ENCODE measurements at places on chromosomes 7 and 10.

GRCh38 chr10:6228010-6228511, 25.3 kb downstream of the PFKFB3 start:
- no peak for DNase-seq

DNA sequence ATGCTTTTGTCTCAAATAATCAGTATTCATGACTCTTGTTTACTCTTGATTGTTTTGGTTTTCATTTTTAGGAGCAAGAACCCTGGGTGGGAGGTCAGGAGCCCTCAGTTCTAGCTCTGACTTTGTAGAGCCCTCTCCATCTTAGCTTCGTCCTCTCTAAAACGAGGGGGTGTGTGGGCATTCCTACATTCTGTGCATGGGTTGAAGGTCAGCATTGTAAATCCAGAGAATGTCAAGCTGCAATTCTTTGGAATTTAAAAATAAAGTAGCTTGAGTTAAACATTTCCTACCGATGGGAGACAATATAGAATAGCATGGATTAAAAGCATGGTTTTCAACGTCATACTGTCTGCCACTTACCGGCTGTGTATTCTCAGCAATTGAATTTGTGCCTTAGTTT, 128.3 kb downstream of the PRPF18 start:
- DNase-seq = no peak

- DNase-seq = no peak
Observed at GRCh38 chr10:86258499-86258898, 108.1 kb downstream of the GRID1 start.

DNA sequence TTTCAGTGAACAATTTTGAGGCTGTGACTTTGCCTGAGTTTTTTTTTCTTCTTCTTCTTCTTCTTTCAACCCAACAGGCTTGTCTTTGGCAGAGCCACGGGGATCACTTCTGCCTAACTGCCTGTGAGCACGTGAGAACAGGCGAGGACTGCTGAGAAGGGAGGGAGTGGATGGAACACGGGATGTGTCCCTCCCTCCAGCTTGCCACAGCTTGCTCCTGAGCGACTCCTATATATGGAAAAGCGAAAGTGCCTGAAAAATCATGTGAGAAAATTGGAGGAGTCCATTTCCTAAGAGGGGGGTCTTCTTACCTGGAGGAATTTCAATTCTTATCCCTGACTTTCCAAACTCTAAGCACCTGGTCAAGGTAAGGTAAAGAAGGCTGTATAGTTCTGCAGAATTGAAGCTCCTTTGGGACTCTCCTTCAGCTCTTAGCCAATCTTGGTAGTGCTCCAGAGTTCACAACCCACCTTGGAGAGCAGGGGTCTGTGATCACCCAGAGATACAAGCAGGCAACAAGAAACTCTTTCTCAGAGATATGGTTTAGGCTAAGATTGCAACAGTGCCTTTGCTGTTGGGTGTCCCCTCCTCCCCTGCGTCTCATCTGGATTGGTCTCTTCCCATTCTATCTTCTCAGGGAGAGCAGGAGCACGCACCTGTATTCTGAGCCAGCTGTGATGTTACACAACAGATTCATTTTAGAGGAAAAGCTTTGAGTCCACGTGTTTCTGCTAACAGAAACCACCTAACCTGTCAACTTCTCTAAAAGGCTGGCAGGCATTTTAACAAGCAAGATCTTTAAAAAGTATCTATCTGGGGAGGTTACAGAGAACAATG, at the start of gene MAT1A:
Gene MAT1A, minus strand, starts transcription at position 208 of the 837 bp plus-strand sequence. CDS start 235 bp downstream, outside the sequence.
- no peak for DNase-seq

- DNase-seq = no peak
Observed at GRCh38 chr10:69333205-69333604, 54.9 kb downstream of the HK1 start.

DNA sequence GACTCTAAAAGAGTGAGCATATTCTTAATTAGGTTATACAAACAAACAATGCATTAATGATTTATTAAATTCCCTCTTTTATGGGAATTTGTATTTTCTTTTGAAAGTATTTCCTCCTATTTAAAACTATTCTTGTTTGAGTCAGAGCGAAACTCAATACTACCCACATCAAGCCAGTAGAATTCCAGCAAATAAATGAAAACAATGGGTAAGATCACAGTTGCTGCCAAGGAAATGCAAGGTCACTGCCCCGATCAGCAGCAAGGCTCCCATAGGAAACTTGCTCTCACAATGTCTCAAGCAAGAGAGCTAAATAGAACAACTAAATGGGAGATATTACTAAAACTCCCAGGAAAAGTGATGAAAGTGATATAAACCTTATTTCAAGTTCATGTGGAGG, 206.3 kb downstream of the THSD7A start:
- DNase-seq = no peak

GRCh38 chr7:43112459-43112940, at the start of gene HECW1:
Gene HECW1 (plus strand): TSS chr7:43112647. CDS start chr7:43243906, 131,259 bp downstream.
- no peak for DNase-seq

GRCh38 chr10:125116041-125116649, 44.2 kb downstream of the CTBP2 start:
- no peak for DNase-seq

GRCh38 chr7:3087243-3087755, 43.6 kb upstream of the CARD11 start:
- no peak for DNase-seq

- no peak for DNase-seq
Observed at GRCh38 chr10:64486149-64486548, 964.9 kb downstream of the REEP3 start.

GRCh38 chr7:112112822-112113255, 93.4 kb downstream of the DOCK4 start:
- DNase-seq = no peak

DNA sequence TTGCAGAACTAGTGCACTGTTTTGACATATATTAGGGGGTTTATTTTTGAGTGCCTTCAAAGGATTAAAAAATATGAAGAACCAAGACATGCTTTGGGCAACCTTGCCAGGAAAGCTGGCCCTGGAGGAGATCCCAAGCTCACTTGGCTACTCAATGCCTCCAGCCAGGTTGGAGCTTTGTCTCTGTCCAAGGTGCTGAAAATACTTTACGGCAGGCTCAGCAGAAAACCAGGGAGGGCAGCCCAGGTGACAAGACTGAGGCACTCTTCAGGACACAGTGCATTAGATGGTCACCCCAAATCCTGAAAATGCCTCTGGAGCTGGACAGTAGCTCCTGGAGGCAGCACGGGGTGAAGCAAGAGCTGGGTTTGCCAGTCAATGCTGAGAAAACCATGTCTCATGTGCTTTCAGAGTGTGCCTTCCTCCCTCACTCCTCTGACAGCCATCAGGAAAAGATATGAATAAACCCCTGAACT, 5.8 kb upstream of the KCNH2 start:
- peak; percentile 72 for DNase-seq

- no peak for DNase-seq
Observed at GRCh38 chr10:112713411-112713810, 236.6 kb upstream of the TCF7L2 start.

DNA sequence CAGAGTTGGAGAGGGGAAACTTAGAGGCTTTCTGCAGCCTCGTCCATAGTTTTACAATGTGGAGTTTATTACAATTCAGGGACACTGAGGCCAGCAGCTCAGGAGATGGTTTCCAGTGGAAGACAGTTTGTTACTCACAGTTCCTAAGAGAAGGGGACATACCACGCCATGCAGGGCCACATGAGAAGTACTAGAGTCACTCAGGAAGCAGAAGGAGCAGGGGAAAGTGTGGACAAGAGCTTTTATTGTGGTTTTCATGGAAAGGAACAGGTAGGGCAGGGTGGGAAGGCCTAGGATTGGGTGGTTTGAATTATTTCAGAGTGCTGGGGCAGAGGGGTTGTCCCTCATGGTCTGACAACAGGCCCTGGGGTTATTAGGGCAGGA, 292.1 kb upstream of the IGFBP3 start:
- DNase-seq = no peak

DNA sequence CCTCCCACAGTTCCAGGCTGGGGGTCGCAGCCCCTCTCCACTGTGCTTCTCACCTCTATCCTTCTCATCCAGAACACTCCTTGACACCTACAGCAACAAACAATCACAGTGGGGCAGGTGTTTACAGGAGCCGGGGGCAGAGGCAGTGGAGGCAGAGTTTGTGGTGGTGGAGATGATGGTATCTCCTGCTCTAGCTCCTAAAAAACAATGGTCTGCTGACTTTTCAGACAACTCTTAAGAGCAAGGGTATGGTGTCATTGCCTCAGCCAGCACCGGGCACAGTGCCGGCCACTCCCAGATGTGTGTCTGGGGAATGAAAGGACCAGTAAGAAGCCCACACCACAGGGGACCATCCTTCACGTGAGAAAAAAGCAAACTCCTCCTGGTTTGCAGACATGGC, 36.3 kb upstream of the ANTXRL start:
- DNase-seq = no peak

GRCh38 chr10:73609116-73609515, 18.0 kb upstream of the USP54 start:
- no peak for DNase-seq

Measured in K562 (cell line).